Right atrium auricular region (tissue), 2 donors: ENCODE measurements at places on chromosomes 2 and 18. TPM values are rescaled to one million over a fixed set of nuclear protein-coding genes. Genes with fewer than 3 reads are reported as not detected.

MAPK4 gene
- 101 TPM for total RNA-seq

LYPD6B gene
- 0.28 TPM for total RNA-seq

DNA sequence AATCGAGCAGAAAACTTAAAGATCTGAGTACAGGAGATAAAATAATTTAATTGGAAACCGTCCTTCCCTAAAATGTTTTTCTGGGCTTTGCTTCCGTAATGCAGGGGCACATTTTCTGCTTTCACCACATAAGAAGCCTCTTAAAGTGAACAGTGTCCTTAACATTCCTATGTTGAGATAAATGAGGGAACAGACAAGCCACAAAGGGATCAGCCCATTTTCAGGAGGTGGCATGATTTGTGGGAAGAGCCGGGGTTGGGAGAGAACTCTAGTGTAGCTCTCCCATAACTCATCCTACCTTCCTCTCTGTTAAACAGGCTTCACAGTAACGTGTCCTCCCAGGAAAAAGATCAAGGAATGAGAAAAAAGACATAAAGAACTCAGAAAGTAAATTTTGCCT lies 56.9 kb upstream of the ACVR1C start:
- DNase-seq = no peak

DNA sequence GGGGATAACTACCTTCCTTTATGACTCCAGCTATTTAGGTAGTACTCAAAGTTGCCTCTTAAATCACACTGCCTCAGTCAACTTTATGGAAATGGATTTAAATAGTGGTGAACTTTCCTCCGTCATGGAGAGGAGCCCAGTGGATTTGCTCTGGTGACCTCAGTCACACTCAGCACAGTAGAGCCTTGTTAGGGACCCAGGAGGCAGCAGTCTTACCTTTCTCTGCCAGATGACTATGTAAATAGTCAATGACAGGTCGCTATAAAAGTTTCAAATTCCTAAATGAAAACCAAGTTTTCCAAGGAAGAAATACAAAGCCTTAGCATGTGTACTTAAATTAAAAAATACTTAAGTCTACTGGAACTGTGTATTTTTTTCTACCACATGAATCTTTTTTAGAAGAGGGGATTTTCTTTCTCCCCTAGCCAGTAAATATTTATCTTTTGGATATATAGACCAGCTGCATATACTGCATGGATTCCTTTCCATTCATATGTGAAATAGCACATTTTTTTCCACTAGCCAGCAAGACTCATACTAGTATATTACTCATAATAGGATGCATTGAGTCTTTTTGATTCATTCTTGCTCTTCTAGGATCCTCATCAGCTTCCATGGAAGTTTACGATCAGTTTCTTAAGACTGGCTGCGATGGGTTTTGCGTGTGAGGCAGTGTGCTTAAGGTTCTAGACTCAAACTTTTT lies 147.1 kb downstream of the FMNL2 start:
- DNase-seq = no peak

- DNase-seq = peak; percentile 89
Measured at GRCh38 chr2:238239863-238240756, at the start of gene HES6. TSS of gene HES6 (minus strand) at chr2:238240038. CDS start at chr2:238239905, 133 bp downstream.

DNA sequence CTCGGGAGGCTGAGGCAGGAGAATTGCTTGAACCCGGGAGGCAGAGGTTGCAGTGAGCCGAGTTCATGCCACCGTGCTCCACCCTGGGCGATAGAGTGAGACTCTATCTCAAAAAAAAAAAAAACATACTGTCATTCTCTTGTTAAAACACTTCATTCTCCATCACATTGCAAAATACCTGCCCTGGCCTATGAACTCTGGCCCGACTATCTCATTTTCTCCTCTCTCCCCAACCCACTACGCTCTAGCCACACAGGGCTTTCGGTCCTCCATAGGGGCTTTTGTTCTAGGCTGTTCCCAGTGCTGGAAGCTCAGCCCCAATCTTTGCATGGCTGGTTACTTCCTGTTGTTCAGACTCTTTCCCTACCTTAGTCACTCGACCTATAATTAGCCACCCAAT lies 10.3 kb downstream of the CEP76 start:
- DNase-seq = no peak
